ENCODE measurements at places on chromosomes 12 and 14. TPM values are rescaled to one million over a fixed set of nuclear protein-coding genes. Genes with fewer than 3 reads are reported as not detected.

- no peak for ATAC-seq
Measured at GRCh38 chr12:46110223-46110611, 119.8 kb upstream of the SCAF11 start.

DNA sequence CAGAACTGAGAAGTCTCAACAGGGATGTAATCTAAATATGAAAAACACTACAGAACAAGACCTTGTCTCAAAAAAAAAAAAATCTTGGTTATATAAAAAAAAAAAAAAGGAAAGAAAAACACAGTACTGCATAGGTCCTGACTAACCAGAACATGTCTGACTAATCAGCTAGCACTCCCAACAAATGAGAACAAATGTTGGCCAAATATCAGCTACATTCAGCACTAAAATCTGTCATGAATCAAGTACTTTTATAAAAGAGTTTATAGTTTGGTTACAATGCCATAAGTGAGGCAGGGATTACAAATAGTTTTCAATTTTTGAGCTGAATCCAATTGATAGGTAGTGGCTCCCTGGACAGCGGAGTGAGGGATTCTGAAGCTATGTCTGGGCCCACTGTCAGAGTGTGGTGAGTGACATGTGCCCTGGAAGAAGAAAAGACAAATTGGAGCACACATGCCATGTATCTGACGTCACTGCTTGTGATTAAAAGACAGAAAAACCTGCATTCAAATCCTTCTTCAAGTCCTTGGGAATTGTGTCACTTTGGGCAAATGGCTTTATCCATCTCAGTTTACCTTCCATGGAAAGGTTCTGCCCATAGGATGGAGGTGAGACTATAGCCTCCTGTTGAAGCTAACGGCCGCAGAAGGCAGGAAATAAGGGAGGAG is 5.6 kb upstream of the FAM234B start:
- ATAC-seq = no peak

CLEC1B gene
- not detected for total RNA-seq

GRCh38 chr14:101025696-101026095 is 122.2 kb upstream of the RTL1 start:
- ATAC-seq = no peak

GRCh38 chr12:10243818-10244520 is 31.3 kb downstream of the GABARAPL1 start:
- ATAC-seq = no peak

DNA sequence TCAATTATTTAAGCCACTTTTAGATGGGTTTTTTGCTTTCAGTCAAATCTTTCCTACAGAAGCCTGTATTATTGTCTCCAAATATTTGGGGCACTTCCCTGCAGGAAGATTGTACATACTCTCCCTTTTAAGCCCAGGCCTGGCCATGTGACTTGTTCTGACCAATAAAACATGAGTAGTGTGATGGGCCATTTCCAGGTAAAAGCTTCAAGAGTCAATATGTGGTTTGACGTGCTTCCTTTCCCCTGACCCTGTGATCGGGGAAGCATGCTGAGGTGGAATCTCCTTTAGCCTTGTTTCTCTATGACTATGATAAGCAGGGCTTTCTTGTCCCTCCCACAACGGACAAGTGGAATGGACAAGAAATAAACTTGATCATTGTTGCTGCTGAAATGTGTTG is 14.2 kb upstream of the NIN start:
- ATAC-seq = no peak

DNA sequence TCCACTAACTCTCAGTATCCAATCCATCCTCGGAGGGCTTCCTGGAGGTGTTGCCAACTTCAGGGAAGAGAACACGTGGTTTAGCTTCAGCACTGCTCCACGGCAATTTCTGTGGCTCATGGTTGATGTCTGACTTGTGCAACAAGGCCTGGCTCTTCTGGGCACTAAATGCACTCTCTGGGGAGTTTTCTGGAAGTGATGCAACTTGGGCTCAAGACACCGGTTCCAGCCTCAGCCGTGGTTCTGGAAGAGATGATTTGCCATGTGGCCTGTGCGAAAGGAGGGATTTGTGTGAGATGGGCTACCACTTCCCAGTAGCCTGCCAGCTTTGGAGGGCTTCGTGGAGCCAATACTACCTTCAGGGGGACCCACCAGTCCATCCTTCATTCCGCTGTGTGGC is 118.6 kb upstream of the RTL1 start:
- ATAC-seq = no peak

HOXC12 gene
- not detected for total RNA-seq

BHLHE41 gene
- 21.6 TPM for total RNA-seq

GRCh38 chr12:7207866-7208625 is 18.6 kb downstream of the PEX5 start:
- no peak for ATAC-seq

NRIP2 gene
- 5.7 TPM for total RNA-seq

DNA sequence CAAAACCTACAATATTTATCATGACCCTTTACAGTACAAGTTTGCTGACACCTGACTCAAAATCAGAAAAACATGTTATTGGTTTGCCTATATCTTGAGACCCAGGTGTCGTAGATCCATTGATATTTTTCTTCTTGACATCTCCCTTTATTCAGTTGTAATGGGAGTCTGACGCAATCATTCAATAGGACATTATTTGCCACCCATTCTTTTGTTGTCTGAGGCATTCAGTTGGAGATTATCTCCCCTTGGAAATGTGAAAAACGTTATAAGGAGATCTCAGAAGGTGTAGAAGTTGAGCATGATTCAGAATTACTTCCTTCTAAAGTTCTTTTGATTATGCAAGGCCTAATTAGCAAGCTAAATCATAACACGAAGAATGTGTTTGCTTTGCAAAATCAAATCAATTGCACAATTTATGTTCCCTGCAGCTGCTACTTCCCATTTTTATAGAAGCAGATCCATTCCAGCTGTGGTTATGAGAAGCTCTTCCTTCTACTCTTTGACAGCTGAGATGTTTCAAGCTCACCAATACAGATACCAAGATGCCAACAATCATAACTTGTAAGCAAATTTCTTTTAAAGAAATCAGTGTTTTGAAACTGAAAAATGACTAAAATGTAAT is 228.2 kb upstream of the SYT1 start:
- no peak for ATAC-seq

GRCh38 chr12:103546959-103547358 is 40.1 kb upstream of the STAB2 start:
- no peak for ATAC-seq

DNA sequence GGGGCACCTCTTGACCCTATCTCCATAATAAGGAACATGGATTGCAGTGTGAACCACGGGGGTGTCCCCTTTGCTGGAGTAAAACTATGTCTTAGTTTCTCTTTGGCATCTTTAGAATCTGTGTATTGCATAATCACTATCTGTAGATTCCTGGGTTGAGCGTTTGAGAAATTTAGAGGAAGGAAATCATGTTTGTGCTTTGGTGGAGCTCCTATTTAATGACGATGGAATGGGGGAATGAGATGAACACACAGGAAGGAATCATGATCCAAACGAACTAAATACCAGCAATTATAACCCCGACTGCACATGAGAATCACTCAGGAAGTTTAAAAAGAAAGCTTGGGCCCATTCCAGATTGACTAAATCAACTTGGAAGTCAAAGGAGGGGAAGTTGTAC is 1.3 kb upstream of the MYG1 start:
- ATAC-seq = no peak

- no peak for ATAC-seq
Measured at GRCh38 chr12:95607642-95608041, 56.4 kb upstream of the USP44 start.

KCNK13 gene
- 0.19 TPM for total RNA-seq

BDKRB2 gene
- total RNA-seq = 8.4 TPM

GRCh38 chr12:62123721-62124203 is 136.4 kb upstream of the USP15 start:
- no peak for ATAC-seq

PMCH gene
- total RNA-seq = not detected

DNA sequence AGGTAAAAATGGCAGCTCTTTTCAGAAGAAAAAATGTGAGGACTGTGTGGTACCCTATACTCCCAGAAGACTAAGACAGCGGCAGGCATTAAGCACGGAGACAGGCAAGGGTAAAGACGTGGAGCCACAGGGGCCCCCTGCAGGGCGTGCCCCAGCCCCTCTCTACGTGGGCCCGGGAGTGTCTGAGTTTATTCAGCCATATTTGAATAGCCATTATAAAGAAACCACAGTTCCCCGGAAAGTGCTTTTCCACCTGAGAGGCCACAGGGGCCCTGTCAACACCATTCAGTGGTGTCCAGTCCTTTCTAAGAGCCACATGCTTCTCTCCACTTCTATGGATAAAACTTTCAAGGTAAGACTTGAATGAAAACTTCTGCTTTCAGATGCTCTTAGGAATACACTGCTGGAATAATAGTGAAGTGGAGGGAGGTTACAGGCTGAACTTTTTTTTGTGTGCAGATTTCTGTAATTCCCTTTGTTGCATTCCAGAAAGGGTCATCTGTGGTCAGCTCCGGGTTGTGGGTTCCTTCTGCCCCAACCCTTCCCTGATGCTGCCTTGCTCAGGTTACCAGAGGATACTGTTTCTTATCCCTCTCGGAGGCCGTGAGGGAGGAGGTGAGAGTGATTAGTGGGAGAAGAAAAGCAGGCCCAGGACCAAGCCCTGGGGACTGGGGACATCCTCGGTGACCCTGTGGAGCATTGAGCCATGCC is 58.4 kb downstream of the SLC25A47 start:
- no peak for ATAC-seq

TAS2R50 gene
- total RNA-seq = 3.0 TPM

MFAP5 gene
- 112 TPM for total RNA-seq

SAMD4A gene
- total RNA-seq = 65.2 TPM

- peak; percentile 43 for ATAC-seq
Measured at GRCh38 chr12:54984658-54985376, at the start of gene TESPA1. Gene TESPA1, minus strand, starts transcription at chr12:54984762. Its CDS starts 10,200 bp downstream, at chr12:54974562.

ARHGDIB gene
- total RNA-seq = 82.9 TPM

DNA sequence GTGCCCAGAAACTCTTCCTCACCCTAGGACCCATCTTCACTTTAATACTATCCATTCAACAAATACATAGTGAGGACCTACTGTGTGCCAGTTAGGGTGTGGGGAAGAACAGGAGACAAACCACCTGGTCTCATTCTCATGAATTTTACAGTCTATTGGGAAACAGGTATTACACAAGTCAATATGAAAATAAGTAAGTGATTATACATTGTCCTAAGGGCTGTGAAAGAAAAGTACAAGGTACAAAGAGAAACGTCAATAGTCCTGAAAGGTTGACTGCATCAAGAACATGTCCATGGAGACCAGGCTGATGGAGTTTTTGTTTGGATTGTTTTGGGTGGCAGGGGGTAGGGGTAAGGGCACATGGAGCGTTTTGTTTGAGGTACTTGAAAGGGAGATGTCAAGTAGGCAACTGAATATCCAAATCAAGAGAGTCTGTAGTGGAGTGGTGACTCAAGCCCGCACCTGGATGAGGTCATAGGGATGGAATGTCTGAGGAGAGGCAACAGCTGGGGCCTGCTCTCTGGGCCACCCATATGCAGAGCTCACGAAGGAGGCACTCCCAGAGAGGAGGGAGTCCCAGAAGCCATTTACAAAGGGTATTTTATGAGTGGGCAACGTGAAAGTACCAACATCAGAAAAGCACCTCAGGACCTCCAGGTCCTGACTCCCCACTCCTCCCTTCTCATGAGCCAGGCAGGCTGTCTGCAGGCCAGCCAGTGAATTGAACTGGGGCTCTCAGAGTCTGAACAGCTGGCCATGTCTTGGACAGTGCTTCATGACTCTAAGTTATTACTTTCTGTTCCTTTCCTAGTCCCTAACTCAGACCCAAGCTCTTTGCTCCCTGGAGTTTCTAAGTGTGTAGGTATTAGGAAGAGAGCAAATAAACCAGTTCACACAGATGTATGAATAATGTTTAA is 272.0 kb downstream of the ZFP36L1 start:
- no peak for ATAC-seq

ACTR6 gene
- total RNA-seq = 11.6 TPM

DNA sequence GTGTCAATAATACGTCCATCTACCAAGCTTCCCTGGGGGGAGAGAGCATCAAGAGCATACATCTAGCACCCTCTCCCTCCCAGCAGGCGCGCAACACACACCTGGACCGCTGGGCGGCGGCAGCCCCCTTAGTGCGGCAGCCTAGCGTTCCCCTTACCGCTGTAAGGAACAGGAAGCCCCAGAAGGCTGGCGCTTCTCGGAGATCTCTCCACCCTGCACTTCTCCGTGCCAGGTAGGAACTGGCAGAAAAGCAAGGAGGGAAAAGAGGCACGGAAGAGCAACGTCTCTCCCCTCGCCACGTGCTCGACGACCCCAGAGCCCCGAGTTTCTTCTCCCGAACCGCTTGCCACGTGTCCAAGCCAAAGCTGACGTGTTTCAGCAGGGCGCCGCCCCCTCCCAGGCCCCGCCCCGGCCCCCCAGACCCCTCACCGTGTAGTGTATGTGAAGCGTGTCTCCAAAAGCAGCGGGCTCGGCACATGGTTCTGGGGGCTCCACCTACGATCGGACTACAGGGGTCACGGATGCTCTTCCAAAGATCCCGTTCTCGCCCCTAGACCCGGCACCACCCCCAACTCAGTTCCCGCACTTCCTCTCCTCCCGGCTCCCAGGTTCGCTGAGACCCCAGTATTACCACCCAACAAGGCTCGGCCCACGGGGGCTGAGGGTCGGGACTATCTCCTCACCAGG is 532 bp downstream of the FKBP11 start:
- ATAC-seq = peak; percentile 73

GRCh38 chr14:91012045-91012444 is 48.4 kb downstream of the RPS6KA5 start:
- no peak for ATAC-seq

- ATAC-seq = no peak
Measured at GRCh38 chr12:84599539-84599938, 313.1 kb downstream of the SLC6A15 start.

DNA sequence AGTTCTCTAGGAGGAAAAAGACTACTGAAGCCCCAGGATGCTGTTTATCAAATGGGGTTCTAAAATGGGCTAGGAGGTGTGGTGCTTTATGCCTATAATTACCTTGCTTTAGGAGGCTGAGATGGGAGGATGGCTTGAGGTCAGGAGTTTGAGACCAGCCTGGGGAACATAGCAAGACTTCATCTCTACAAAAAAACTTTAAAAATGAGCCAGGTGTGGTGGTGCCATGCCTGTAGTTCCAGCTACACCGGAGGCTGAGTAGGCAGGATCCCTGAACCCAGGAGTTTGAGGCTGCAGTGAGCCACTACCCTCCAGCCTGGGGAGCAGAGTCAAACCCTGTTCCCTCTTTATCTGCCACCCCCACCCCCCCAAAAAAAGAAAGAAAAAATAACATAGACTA is 23.3 kb upstream of the SLC2A3 start:
- ATAC-seq = no peak

- no peak for ATAC-seq
Measured at GRCh38 chr14:21219561-21220111, 49.6 kb downstream of the HNRNPC start.

DNA sequence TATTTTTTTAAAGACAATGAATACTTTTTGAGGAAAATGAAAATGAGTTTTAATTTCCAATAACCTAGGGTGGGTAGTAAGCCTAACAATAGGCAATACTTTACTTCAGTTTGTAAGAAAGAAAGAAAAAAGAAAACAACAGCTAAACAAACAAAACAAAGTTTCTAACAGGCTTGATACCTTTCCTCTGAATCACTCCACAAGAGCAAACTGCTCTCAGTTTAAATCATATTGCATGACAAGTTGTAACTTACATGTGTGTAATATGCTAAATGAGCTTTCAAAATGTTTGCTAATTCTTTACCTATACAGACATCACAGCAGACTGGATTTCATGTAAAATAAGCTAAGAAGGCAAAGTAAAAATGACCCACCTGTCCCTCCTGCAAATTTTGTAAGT is 6.7 kb upstream of the LMO3 start:
- ATAC-seq = no peak

LMO3 gene
- 128 TPM for total RNA-seq

FAM181A gene
- total RNA-seq = not detected

CAPZA3 gene
- not detected for total RNA-seq

TSPAN11 gene
- 4.8 TPM for total RNA-seq

- ATAC-seq = no peak
Measured at GRCh38 chr14:60348211-60348610, 99.2 kb downstream of the PPM1A start.

Data from gastroesophageal sphincter (tissue), 4 donors.